ENCODE measurements at places on chromosomes 13 and 19. TPM values are rescaled to one million over a fixed set of nuclear protein-coding genes. Genes with fewer than 3 reads are reported as not detected.

DNA sequence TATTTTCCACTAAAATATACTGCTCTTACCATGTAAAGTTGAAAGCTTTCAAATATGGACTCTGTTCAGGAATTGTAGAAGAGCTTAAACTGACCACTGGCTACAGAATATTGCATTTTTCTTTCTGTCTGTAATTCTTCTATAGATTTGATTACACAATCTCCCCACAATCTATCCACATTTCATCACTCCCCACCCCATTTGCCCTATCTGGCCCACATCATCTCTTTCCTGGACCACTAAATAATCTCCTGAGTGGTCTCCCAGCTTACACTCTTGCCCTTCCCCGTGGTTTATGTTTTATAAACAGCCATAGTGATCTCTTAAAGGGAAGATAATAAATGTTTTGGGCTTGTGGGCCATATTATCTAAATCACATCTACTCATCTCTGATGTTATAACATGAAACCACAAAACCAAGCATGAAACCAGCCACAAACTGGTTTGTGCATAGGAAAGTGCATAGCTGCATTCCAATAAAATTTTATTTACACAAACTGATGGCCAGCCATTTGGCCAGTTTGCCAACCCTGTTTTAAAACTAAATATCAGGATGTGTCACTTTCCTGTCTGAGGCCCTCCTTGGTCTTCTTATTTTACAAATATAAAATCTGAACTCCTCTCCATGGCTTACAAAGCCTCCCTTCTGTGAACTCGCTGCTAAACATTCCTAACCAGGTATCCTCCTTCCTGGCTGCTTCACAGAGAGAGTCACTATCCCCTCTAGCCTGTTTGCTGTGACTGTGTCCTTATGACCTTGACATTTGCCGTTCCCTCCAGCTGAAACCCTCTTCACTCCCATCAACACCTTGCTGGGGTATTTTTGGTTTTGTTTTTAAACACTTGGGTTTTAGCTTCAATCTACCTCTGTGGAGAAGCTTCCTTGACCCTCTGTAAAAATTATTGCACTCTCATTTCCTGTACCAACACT, 500.9 kb downstream of the GPC6 start:
- H3K4me1 ChIP-seq: no peaks in the 10 kb centered on the region
- H3K27me3 ChIP-seq: no peaks in the 10 kb centered on the region
- no peak overlapping the region for H3K4me3 ChIP-seq
- H3K36me3 ChIP-seq: no peaks in the 10 kb centered on the region
- DNase-seq: no peak
- H3K27ac ChIP-seq: no peak overlapping the region

- peaks cover 3% of the 10 kb centered on the region for H3K27me3 ChIP-seq
- no peak for DNase-seq
Measured at GRCh38 chr19:35106291-35106583, 9.4 kb upstream of the FXYD3 start.

- no peaks in the 10 kb centered on the region for H3K27me3 ChIP-seq
- H3K4me3 ChIP-seq: no peak overlapping the region
- no peak overlapping the region for H3K27ac ChIP-seq
- no peak for DNase-seq
Measured at GRCh38 chr13:49646688-49647087, 18.4 kb downstream of the ARL11 start.

DNA sequence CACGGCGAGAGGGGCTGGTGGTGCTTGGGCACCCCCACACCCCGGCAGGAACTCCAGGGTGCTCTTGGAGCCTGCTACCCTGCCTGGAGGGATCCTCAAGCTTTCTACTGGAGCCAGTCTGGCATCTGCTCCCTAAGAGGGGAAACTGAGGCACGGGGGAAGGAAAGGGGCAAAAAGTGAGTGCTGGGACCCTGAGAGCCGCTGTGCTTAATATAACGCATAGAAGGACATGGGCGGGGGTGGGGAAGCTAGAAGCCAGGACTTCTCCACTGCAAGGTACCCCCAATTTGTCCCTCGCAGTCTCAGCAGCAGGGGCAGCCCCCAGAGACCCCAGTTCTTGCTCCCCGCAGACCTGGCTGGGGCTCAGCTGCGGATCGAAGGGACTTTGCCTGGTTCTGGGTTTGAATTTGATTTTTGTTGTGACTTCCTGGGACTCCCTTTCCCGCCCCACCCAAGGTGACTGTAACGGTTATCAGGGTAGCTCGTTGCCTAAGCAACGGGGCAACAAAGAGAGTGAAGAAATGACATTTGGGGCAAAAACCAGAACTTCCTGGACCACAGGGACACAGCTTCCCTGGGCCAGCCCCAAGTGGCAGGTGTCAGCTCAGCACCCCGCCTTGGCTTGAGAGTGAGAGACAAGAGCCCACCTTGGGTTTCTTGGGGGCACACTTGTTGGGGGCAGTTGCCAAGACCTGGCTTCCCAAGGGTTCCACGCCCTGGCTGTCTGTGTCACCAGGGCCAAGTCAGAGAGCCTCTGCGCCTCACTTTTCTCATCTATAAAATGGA, 638 bp downstream of the ADGRE5 start:
- H3K27ac ChIP-seq: peak overlapping the region; percentile 97
- DNase-seq: peak; percentile 96
- H3K4me1 ChIP-seq: peaks cover 35% of the 10 kb centered on the region
- peaks cover 26% of the 10 kb centered on the region for H3K36me3 ChIP-seq
- H3K27me3 ChIP-seq: no peaks in the 10 kb centered on the region
- H3K4me3 ChIP-seq: peak overlapping the region; percentile 92

Gene ZNF561
- 35.3 TPM for total RNA-seq

GRCh38 chr19:5001615-5002014, 32.7 kb downstream of the KDM4B start:
- H3K36me3 ChIP-seq: peaks cover 28% of the 10 kb centered on the region
- H3K27ac ChIP-seq: no peak overlapping the region
- peak; percentile 75 for DNase-seq
- no peaks in the 10 kb centered on the region for H3K27me3 ChIP-seq
- peaks cover 14% of the 10 kb centered on the region for H3K4me1 ChIP-seq
- no peak overlapping the region for H3K4me3 ChIP-seq

Gene MAB21L1
- not detected for total RNA-seq

GRCh38 chr19:48391100-48392005, at the start of gene KDELR1:
Gene KDELR1 (minus strand): TSS chr19:48391551. CDS start chr19:48391358, 193 bp downstream.
- H3K4me1 ChIP-seq: peaks cover 20% of the 10 kb centered on the region
- H3K27me3 ChIP-seq: peaks cover 34% of the 10 kb centered on the region
- peak within 1 kb of the TSS; percentile 96 for H3K4me3 ChIP-seq
- H3K27ac ChIP-seq: peak within 1 kb of the TSS; percentile 97

Gene ZNF570
- 3.6 TPM for total RNA-seq

Gene MBD3L2
- not detected for total RNA-seq

DNA sequence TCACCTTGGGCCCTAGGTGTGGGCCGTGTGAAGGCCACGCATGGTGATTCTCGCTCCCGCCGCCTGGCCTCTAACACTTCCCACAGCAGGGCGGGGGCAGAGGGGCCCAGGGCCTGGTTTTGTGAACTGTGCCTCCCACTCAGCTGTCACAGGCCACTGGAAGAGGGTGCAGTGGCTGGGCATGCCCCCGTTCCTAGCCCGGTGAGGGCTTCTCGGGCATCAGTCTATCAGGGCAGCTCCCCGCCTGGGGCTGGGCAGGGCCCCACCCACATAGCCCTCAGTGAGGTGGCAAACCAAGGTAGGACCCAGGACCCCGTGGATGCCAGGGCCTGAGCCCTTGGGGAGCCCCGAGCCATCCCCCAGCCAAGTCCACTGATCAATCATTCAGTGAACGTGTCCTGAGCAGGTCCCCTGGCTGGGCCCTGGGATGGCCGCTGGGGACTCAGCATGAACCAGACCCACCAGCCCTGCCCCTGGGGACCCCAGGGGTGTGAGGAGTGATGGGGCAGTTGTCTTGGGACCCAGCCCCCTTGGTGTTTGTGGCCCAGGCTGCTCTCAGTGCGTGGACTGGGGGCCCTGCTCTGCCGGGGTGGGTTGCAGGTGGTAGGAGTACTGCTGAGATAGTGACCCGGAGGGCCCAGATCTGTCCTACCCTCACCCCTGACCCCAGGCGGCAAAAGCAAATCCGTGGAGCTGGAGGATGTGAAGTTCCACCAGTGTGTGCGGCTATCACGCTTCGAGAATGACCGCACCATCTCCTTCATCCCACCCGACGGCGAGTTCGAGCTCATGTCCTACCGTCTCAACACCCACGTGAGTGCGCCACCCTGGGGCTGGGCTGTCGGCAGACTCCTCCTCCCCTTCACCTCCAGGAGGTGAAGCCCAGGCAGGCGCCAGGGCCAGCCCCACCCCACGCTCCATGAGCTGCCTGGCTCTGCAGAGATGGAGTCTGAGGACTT, 29.4 kb downstream of the AP1M1 start:
- no peak for DNase-seq
- no peaks in the 10 kb centered on the region for H3K27me3 ChIP-seq
- peaks cover 52% of the 10 kb centered on the region for H3K36me3 ChIP-seq

- H3K27ac ChIP-seq: no peak overlapping the region
- H3K4me3 ChIP-seq: no peak overlapping the region
- no peaks in the 10 kb centered on the region for H3K27me3 ChIP-seq
- peaks cover 3% of the 10 kb centered on the region for H3K36me3 ChIP-seq
- H3K4me1 ChIP-seq: peaks cover 40% of the 10 kb centered on the region
Measured at GRCh38 chr13:42367831-42368230, 95.9 kb downstream of the AKAP11 start.

DNA sequence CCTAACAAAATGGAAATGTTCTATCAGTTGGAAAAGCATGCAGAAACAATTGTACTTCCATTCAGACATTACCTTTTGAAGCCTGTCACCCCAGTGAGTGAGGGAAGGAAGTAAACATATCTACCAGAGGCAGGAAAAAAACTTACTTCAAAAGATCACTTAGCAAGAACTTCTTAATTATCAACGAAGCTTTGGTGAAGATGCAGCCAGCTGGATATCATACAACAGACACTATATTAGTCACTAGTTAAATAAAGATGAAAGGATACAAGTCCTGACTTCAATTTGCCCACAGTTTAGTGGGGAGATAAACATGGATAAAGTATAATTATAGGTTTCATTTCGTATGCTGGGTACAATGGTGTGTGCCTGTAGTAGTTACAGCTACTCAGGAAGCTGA, 148.8 kb downstream of the TNFRSF19 start:
- H3K36me3 ChIP-seq: no peaks in the 10 kb centered on the region
- H3K27ac ChIP-seq: no peak overlapping the region
- peaks cover 6% of the 10 kb centered on the region for H3K27me3 ChIP-seq
- no peak overlapping the region for H3K4me3 ChIP-seq
- peaks cover 6% of the 10 kb centered on the region for H3K4me1 ChIP-seq
- no peak for DNase-seq

DNA sequence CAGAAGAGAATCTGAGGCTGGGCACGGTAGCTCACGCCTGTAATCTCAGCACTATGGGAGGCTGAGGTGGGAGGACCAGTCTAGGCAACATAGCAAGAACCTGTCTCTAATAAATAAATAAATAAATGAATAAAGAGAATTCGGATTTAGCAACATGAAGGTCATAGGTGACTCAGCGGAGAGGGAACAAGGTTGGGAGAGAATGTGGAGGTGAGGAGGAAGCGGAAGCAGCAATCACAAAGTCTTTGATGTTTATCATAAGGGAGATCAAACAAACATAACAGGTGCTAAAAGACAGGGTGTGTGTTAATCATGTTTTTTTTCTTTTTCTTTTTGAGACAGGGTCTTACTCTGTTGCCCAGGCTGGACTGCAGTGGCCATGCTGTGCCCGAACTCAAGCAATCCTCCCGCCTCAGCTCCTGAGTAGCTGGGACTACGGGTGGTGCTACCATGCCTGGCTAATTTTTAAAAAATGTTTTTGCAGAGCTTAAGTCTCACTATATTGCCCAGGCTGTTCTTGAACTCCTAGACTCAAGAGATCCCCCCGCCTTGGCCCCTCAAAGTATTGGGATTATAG, 16.3 kb downstream of the PBX4 start:
- peaks cover 55% of the 10 kb centered on the region for H3K4me1 ChIP-seq
- peak; percentile 78 for DNase-seq
- peak overlapping the region; percentile 89 for H3K27ac ChIP-seq
- H3K36me3 ChIP-seq: peaks cover 31% of the 10 kb centered on the region
- H3K27me3 ChIP-seq: no peaks in the 10 kb centered on the region
- peak overlapping the region; percentile 36 for H3K4me3 ChIP-seq

GRCh38 chr13:113741191-113741668, 17.8 kb upstream of the TMEM255B start:
- H3K4me3 ChIP-seq: peak overlapping the region; percentile 28
- H3K27ac ChIP-seq: no peak overlapping the region
- DNase-seq: peak; percentile 72
- H3K36me3 ChIP-seq: no peaks in the 10 kb centered on the region
- H3K27me3 ChIP-seq: peaks cover 32% of the 10 kb centered on the region

GRCh38 chr13:101150998-101151397, 265.3 kb downstream of the NALCN start:
- no peak overlapping the region for H3K27ac ChIP-seq
- no peaks in the 10 kb centered on the region for H3K4me1 ChIP-seq
- H3K36me3 ChIP-seq: no peaks in the 10 kb centered on the region
- H3K27me3 ChIP-seq: peaks cover 10% of the 10 kb centered on the region

Gene KASH5
- total RNA-seq: not detected

Gene ZSCAN4
- total RNA-seq: not detected

DNA sequence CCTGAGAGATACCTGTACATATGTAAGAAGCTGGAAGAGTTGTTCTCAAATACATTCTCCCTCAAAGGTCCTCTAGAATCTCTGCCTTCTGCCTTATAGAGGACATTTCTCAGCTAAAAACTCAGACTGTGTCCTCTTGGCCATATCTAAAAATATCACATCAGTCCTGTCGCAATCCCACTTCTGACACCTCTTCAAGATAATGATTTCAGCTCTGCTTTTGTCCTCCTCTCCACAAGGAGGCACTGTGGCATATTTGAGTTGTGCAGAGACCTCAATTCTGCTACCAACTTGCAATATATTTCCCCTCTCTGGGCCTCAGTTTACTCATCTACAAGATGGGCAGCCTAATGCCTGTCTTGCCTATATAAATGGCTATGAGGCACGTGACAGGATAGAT, 16.6 kb downstream of the ADAMTS10 start:
- peaks cover 16% of the 10 kb centered on the region for H3K27me3 ChIP-seq
- peaks cover 4% of the 10 kb centered on the region for H3K36me3 ChIP-seq
- DNase-seq: no peak
- peaks cover 9% of the 10 kb centered on the region for H3K4me1 ChIP-seq

Data from activated CD4-positive, alpha-beta T cell treated with anti-CD3 and anti-CD28 coated beads, Interleukin-2, amount 10 ng/mL, durations not matched to agents 24 days and 14 days (primary cell).